Brain (organoid and tissue), 16 donors: ENCODE measurements at places on chromosomes 7 and 10.

DNA sequence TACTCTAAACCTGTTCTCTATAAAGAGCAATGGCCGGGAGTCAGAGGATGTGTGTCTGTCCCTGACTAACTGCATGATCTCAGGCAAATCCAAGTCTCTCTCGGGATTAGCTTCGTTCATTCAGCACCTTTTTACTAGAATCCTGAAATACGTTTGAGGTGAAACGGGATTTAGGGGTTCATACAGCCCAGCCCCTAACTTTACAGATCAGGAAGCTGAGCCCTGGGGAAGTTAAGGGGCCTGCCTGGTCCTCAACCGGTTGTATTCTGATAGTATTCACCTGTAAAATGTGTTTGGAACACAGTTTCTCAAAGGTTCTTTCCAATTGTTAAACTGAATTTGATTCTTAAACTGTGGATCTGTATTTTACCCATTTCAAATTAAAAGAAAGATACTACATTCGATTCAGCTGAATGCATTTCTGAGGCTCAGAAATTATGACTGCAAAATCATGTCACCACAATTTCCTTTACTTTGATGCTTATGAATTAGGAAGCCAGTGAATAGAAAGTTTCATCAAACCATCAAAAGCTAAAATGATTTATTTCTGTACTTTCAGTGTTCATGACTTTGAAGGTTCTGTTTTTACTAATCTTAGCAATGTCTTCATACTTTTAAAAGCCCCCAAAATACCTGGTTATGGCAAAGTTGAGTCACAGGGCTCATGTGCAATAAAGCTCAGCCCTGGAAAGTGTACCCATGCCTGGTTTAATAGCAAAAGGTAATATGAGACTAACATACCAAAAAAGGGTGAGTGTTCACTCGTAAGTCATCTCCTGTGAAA, 28.9 kb upstream of the EZH2 start:
- no peak for DNase-seq

GRCh38 chr7:22326181-22326580, 30.8 kb downstream of the RAPGEF5 start:
- DNase-seq, result no peak

- no peak for DNase-seq
Measured at GRCh38 chr10:47133871-47134570, 166.0 kb upstream of the GDF10 start.

DNA sequence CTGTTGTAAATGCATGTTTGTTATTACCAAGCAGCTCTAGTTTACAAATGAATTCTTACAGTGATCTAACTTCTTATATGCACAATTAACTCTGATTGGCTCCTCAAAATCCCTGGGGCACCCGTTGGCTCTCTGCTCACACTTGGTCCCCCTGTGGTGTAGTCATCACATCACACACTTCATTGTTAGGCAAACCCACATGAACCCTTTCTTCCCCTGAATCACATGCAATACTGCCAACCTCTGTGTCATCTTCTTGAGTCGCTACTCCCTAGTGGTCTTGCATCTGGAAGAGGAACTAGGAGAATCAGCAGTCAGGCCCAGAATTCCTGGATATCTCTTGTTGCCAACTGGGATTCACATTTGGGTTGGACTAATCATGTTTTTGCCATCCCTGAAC, 73.1 kb downstream of the CD36 start:
- no peak for DNase-seq

GRCh38 chr7:47153058-47153457, 428.9 kb downstream of the TNS3 start:
- no peak for DNase-seq

GRCh38 chr7:152132812-152133211, 107.3 kb downstream of the GALNT11 start:
- DNase-seq, result no peak

GRCh38 chr10:83153714-83154113, 985.6 kb upstream of the GHITM start:
- DNase-seq, result no peak

DNA sequence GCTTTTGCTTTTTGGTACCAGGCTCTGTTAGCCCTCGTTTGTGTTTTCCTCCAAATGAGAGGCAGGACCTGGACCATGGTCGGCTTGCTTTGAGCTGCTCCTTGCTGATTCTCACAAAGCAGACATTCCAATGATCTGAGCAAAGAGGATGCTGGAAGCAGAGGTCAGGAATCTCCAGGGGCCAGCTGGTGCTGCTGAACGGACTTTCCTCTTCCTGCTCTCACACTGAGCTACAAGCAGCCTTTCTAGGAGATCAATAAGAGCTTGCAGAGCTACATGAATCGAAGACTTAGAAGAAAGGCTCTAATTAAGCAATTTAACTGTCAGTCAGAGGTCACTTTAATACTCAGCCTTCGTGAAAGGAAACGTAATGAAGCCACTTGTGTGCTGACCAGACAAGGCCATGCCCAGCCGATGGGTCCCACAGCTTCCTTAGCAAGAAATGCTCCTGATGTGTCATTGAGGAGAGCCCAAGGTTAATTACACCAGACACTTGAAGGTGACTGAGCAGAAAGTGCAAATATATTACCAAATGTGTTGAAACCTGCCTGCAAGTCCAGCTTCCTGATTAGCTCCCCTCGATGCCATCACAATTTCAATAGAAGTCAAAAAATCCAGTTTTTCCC, 151.3 kb upstream of the RSU1 start:
- peak; percentile 40 for DNase-seq

GRCh38 chr7:20172736-20173334, 44.3 kb downstream of the MACC1 start:
- DNase-seq, result peak; percentile 79

- no peak for DNase-seq
Measured at GRCh38 chr7:107186240-107186639, 17.4 kb downstream of the HBP1 start.

- DNase-seq, result no peak
Measured at GRCh38 chr10:133362846-133363245, 5.0 kb upstream of the FUOM start.

DNA sequence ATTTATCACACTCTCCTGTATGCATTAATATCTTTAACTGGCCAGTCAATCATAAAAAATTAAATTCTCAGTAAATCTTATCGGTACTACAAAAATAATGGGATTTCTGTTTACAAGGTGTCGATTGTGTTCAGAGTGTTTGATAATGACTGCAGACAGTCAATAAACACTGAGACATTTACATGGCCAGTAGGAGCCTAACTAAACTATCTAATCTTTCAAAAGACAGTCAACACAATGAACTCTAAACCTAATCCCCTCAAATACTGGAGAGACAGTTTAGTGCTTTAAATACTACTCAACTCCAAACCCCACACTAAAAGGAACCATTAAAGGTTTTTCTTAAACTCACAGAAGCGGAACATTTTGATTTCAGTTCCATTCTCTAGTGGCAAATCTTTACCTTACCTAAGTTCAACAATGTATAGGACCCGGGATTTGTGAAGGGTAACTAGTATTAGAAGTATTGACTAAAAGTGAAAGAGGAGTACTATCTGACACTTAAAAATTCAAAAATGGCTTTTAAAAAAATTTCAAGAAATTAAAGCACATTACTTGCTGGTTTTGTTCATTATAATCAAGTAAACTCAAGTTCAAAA, 37.3 kb upstream of the EXOC6 start:
- no peak for DNase-seq

GRCh38 chr10:129741280-129741977, 222.6 kb downstream of the EBF3 start:
- DNase-seq, result no peak
